ENCODE measurements at places on chromosomes 4 and X.

DNA sequence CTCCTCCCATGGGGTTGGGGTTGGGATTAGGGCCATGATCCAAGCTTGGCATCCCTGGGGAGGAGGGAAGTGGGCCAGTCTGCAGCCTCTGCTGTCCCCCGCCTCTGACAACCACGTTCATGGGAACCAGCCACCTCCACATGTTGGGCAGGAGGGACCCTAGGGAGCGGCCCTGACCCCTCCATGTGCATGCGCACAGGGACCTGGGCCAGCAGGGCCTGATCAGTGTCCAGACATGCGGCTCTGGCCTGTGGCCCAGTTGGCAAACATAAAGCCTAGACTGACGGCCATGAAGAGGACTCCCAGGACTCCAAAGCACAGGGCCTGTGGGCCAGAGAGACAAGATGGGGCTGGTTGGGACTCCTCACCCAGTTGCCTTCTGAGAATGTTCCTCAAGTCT lies 11.3 kb downstream of the SLC38A5 start:
- DNase-seq: no peak

DNA sequence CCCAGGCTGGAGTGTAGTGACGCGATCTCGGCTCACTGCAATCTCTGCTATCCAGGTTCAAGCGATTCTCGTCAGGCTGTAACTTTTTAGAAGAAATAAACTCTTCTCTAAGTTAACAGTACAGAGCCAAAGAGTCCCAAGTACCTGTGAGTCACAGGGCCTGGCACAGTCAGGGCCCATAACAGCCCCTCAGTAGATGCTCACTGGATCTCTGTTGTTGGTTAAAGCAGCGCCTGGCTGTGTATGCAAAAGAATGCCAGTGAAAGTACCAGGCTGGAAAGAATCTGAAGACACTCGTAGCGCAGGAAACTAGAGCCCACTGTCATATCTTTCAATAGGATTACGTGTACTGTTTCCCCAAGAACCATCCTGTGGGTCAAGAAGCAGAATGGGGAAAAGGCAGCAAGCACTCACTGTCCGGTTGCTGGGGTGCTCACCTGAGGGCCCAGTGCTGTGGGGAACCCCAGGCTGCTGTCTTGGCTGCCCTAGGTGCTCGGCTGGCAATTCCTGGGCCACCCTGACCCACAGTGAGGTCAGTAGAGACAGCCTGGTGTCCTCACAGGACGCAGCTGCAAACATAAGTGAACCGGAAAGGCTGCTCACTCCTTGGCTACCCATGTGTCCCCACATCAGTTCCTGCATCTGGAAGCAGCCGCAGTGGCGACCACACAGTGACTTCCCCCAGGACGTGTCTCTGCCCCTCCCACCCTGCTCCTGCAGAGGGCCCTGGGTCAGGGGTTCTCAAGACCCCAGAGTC lies 3.1 kb upstream of the SLBP start:
- no peak for DNase-seq

DNA sequence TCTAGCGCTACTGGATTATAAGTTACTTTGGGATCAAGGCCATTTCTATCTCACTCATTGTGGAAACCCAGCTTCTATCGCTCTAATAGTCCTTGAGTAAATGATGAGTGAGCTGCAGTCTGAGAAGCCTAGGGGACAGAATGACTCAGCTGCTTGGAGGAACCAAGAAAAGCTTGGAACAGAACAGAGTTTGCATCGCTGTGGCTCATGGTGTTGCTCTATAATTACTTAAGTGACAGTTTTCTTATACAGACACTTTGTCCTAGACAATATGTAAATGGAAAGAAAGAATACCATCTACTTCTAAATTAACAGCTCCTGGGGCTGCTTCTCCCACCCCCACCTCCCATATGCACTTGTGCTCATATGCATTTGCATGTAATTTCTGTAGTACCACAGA lies 156.9 kb downstream of the SLIT2 start:
- DNase-seq: no peak

DNA sequence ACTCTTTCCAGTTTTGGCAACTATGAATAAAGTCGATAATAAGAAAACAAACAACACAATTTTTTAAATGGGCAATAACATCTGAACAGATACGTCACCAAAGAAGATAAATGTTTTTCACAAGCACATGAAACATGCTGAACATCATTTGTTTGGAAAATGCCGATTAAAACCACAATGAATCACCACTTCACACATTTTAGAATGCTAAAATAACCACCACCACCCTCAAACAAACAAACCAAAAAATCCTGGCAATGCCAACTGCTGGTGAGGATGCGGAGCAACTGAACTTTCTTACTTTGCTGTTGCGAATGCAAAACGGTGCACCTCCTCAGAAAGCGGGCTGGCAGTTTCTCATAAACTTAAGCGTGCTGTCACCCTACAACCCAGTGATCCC lies 115.9 kb downstream of the NSUN7 start:
- no peak for DNase-seq

DNA sequence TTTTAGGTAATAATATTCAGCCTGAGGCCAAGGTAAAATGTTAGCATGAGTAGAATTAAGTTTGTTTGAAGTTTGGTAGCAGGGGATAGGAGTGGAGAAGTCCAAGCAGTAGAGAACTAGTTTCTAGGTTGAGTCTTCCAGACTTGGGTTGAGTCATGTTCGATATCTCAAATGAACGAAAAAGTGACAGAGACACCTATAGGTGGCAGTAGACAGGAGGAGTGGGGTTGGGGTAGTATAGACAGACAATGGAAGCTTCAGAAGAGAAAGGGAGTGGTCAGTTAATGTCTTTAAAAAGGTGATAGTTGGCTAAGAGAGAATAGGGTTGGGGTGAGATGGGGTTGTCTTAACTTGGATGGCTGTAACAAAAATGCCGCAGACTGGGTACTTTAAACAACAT lies 58.7 kb upstream of the EMCN start:
- DNase-seq: no peak

All from stimulated activated CD8-positive, alpha-beta memory T cell treated with anti-CD3 and anti-CD28 coated beads, Interleukin-15, amount 100 ng/mL, for 4 hours (primary cell).